ENCODE measurements at places on chromosomes 11 and 22.

- H3K4me1 ChIP-seq, result peaks cover 53% of the 10 kb centered on the region
- H3K4me3 ChIP-seq, result no peak overlapping the region
- DNase-seq, result no peak
These were observed 4.7 kb downstream of the CARS1 start for GRCh38 chr11:3052567-3052966.

DNA sequence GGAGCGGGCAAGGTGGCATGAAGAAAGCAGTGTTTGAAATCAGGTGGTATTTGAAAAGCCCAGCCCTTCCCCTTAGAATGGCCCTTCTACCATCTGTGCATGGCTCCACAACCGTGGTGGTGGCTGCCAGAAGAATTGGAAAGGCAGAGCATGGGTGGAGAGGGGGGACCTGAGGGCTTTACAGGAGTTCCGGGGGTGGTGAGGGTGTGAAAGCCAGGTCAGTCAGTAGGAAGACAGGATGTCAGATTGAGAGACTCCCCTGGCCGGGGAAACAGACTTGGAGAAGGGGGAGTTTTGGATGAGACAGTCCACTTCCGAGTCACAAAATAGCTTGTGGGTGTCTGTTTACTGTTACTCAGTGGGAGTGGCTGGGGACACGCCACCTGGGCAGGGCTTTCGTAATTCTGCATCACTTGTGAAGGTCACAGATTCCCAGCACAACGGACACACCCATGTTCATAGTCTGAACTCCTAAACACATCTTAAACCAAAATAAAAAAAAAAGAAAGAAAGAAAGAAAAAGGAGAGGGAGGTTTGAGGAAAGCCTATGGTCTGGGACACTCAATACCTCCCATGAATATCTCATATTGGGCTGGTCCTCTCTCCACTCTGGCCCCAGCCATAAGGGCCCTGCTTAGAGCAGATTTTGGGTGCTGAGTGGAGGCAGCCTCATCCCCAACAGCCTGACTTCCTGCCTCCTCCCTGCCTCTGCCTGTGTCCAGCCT, 24.4 kb upstream of the SMIM35 start:
- H3K4me3 ChIP-seq, result no peak overlapping the region
- peaks cover 39% of the 10 kb centered on the region for H3K27me3 ChIP-seq
- no peaks in the 10 kb centered on the region for H3K36me3 ChIP-seq

DNA sequence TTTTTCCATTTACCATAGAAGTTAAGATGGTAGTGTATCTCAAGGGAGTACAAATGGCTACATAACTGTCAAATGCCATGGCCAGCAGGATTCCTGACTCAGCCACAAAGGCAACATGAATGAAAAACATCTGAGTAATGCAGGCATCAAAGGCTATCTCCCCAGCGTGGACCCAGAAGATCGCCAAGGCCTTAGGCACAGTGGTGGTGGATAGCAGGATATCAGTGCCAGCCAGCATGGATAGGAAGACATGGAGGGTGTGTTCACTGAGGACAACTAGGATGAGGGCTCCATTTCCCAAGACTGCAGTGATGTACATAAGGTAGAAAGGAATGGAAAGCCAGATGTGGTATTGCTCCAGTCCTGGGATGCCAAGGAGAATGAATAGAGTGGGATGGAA, 18.0 kb downstream of the OR52B2 start:
- H3K27me3 ChIP-seq, result no peaks in the 10 kb centered on the region
- no peaks in the 10 kb centered on the region for H3K4me1 ChIP-seq
- no peaks in the 10 kb centered on the region for H3K36me3 ChIP-seq
- H3K27ac ChIP-seq, result no peak overlapping the region

GRCh38 chr11:74739546-74740270, 8.5 kb upstream of the CHRDL2 start:
- DNase-seq, result peak; percentile 74
- H3K27me3 ChIP-seq, result peaks cover 2% of the 10 kb centered on the region
- no peaks in the 10 kb centered on the region for H3K4me1 ChIP-seq
- no peaks in the 10 kb centered on the region for H3K36me3 ChIP-seq
- no peak overlapping the region for H3K27ac ChIP-seq

All from mesenchymal stem cell (in vitro differentiated cells and primary cell).